ENCODE measurements at places on chromosomes 5 and 9.

DNA sequence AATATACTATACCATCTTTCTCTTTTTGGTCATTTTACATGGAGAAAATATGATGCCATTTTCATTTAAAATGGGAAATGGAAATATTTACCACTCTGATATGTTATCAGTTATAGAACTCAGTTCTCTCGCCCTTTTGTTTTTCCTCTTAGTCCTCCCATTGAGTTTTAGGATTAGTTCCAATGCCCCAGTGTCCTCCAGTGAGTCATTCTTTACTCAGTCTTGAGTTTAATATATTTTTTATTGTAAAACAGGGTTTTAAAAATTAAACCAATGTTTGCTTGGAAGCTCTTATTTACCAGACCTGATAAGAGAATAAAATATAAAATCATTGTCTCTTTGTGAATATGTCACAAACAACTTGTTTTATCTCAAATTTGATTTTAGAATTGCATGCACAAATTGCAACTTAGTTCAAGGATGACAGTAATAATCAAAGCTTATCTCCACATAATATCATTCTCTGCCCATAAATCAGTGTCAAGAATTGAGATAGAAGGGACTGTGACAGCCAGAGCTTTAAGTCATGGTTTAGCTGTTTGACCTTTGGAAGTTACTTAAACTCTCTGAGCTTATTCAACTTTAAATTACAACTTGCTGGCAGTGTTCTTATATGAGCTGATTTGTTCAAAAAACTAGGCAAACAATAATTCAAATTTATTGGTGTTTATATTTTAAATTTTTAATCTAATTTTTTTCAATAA is 166.4 kb downstream of the PAM start:
- DNase-seq, result no peak

- no peak for DNase-seq
Observed at GRCh38 chr5:43616535-43616934, 13.6 kb downstream of the NNT start.

GRCh38 chr5:147821766-147822165 is 9.7 kb downstream of the SPINK1 start:
- no peak for DNase-seq

DNA sequence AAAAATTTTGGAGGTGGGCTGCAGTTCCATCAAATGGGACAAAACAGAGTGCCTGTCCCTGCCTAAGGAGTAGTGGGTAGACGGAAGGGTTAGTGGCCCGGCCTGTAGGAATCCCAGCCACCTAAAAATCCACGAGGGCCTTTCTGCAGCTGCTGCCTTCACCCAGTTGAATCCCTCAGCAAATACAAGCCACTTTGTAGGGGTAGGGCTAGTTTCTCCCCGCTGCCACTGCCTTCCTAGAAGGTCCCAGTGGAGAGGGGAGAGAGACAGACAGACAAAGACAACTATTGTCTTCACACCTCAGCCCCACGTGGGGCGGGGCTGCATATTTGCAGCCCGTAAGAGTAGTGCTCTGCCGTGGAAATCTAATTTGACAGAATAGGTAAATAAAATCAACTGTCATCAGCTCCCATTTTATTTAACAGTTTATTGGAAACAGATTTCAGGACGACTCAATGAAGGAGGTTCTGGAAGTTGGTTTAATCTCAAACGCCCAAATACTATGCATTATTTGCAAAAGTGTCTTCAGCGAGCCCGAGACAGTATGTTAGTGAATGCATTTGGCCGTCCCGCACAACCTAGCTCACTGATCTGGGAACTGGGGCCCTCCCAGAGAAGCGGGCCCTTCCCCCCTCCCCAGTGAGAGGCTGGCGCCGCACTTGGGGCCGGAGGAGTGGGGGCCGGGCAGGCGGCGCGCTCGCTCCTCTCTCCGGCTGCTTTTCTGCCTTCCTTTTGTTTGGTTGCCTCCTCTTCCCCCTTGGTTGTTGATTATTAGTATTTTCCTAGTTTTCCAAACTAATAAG is 67.6 kb upstream of the TBCA start:
- no peak for DNase-seq
